ENCODE measurements at places on chromosomes 3 and 15.

DNA sequence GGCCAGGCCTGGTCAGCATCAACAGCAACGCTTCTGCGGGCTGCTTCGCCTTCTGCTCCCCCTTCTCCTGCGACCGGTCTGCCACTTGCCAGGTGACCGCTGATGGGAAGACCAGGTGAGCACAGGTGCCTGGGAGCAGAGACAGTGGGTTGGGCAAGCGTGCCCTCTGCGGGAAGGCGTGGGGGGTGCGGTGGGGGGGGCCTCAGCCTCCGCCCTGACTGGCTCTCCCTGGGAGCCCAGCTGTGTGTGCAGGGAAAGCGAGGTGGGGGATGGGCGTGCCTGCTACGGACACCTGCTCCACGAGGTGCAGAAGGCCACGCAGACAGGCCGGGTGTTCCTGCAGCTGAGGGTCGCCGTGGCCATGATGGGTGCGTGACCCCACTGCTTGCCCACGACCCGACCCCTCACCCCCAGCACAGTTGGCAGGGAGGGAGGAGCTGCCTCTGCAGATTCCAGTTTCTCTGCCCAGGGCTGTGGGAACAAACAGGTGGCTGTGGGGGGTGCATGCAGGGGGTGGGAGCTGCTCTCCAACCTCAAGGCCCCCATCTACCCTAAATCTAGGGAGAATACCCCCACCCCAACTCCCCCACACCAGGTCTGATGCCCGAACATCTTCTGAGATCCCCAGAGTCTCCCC is 8.8 kb downstream of the STAB1 start:
- DNase-seq, result no peak

- DNase-seq, result no peak
Observed at GRCh38 chr3:134900482-134900881, 105.4 kb downstream of the EPHB1 start.

DNA sequence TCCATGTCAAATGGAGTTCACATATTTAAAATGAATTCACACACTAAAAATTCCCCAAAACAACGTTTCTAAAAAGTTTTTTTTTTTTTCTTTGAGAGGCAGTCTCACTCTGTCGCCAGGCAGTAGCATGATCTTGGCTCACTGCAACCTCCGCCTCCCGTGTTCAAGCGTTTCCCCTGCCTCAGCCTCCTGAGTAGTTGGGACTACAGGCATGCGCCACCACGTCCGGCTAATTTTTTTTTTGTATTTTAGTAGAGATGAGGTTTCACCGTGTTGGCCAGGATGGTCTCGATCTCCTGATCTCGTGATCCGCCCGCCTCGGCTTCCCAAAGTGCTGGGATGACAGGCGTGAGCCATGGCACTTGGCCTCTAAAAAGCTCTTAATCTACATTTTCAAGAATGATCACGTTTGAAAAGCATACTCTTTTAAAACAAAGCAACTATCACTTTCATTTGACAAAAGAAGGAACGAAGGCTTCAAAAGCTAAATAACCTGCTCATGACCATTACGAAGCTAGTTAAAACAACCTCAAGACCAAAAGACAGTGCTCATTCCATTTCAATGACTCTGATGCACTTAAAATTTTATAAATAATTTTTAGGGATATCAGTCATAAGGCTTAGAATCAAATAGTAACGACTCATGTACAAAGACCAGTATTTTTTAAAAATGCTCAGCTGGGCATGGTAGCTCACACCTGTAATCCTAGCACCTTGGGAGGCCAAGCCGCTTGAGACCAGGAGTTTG is 5.5 kb downstream of the UBE3A start:
- no peak for DNase-seq

DNA sequence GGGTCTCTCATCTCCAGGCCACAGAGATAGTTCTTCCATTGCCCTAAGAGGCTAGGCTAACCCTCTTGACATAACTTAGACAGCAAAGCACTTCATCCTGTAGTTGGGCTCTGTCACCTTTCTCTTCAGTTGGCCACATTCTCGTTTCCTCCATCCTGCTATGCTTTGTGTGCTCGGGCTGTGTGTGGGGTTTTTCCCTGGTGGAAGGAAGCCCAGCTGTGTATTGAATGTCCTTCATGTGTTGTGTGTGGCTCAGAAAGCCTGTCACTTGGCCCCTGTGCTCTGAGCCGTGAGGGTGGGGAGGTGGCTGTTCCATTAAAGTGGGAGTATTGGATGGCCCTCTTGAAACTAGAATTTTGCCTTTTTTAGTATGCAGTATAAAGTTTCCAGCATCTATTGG is 8.8 kb upstream of the EXOG start:
- no peak for DNase-seq

DNA sequence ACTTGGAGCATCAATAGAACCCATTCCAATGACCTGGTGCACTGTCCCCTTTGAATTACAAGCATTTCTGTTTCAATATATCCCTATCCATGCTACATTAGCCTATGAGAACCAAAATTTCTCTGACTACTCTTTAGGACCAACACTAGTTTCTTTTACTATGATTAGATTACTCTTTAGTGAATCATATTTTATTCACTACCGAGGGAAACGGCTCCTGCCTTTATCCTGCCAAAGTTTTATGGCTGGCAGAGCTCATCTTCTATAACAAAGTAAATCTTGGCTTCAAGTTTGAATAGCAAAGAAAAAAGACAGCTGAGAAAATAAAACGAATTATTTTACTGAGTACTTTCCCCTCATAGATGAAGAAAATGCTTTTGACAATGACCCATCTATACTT is 120.9 kb downstream of the SLC9A9 start:
- DNase-seq, result no peak

DNA sequence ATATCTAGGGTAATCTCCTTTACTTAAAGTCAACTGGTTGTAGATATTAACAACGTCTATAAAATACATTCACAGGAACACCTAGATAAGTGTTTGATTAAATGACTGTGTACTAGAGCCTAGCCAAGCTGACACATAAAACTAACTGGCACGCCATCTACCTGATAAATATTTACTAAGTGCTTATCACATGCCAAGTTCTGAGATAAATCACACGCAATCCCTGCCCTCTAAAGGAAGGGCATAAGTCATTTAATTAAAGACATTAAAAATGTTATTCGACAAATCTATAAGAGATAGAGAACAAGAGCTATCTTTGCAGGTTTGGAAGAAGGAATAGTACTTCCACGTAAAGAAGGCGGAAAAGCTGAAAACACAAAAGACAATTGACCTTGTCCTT is 11.1 kb upstream of the MB21D2 start:
- no peak for DNase-seq

GRCh38 chr15:99054892-99055291 is 47.3 kb upstream of the PGPEP1L start:
- no peak for DNase-seq

DNA sequence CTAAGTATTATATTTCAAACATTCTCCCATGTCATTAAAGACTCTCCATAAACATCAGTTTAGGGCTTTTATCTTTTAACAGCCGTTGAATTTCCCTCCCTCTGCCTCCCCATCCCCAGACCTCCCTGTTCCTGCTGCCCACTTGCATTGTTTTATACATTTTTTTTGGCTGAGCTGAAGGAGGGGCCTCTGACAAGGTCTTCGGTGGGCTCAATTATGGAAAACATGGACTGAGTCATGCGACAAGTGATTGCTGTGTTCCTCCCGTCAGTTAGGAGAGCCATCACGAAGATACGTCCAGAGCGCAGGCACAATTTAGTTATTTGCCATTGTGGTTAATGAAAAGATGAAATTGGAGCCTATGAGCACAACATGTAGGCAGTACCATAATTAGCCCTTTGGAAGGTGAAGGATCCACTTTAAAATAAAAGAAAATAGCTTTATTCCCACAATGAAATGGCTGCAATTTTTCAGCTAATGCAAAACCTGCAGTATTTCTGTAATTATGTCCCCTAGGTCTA is 12.0 kb upstream of the NMNAT3 start:
- DNase-seq, result no peak

DNA sequence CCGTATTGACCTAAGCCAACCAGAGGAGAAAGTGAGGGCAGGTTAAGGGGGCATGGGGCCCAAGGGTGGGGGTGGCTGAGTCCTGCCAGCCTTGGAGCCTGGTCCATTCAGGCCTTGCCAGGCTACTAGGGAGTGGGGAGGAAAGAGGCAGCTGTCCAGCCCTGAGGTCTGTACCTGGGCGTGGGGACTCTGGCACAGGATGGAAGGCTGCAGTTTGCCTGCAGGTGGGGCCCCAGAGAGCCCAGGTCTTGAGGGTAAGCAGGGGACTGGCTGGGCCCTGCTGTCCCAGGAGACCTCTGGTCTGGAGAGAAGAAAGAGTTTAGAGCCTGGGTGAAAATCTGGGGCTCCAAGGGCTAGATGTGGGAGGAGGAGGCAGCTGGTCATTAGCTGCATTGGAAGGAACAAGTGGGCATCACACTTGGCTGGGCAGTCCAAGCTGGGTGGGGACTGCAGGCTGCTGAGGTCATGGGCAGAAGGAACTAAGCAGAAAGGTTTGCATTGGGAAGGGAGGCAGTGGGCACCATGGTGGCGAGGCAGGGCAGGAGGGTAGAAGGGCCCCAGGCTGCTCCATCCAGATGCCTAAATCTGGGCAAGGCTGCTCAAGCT is 108.4 kb downstream of the OXNAD1 start:
- no peak for DNase-seq

DNA sequence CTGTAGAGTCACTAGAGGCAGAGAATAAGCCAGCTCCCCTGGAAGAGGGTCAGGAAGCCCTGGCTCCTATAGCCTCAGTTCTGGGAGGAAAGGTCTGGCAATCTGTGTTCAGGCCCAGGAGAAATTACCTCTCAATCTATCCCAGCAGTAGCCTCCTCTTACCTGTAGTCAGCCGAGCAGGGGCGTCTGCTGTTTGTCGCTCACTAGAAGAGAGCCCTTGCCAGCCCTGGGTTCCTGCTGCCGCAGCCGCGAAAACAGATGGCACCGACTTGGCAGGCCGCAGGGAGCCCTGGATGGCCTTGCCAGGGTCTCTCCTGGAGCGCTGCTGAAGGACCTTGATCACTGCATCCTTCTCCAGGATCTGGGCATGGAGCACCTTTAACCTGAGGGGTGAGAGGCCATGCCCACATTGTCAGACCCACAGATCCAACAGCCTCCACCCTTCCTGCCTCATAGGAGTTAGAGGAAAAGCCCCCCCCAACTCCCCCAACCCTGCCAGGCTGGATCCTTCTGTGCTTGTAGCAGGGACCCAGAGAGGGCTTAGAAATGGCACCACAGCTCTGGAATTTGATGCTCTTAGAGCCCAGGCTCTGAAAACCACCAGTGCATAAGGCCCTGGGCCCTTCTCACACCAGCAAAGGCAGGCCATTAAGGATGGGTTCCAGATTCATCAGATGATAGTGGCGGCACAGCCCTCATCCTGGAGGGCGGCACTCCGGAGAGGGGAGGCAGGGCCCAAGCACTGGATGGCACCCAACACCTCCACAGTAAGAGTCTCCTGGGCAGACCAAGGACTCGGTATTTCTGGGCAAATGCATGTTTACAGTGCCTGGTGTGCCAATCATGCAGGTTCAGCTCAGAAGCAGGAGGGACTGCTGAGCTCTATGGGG is 14.9 kb downstream of the AMOTL2 start:
- DNase-seq, result no peak

GRCh38 chr3:111735243-111735758 is 123.8 kb upstream of the PHLDB2 start:
- no peak for DNase-seq

- DNase-seq, result no peak
Observed at GRCh38 chr15:25673972-25674371, 189.2 kb downstream of the ATP10A start.

DNA sequence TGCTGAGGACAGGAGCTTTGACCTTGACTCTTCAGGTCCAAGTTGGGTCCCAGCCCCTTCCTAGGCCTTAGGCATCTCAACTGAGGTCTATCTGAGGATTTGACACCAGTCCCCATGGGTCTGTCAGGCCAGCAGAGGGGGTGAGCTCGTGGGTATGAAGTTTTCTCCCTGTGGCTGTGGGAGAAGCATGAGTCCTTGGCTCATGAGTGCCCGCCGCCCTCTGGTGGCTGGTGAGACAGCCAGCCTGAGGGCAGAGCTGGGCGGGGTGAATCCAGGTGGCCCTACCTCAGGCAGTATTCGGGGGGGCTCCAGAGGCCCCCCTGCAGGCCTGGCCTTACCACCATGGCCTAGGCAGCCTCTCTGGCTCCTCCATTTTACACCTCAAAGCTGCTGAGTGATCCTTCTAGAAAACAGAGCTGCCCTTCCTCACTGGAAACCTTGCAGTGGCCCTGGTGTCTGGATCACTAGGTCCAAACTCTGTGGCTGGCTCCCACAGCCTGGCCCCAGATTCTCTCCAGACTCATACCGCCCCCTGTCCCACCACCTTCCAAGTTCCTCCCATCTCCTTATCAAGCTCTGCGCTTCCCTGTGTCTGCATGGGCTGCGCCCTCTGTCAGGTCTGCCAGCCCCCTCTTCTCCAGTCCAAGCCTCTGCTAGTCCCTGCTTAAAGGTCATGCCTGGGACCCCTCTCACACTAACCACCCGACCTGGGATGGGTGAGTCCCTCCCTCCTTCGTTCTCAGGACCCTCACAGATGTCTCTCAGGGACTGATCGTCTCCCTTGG is 16.1 kb downstream of the SH2D7 start:
- DNase-seq, result peak; percentile 40

GRCh38 chr3:188798556-188799145 is 373.1 kb upstream of the TPRG1 start:
- DNase-seq, result no peak

- no peak for DNase-seq
Observed at GRCh38 chr15:38860253-38860652, 295.6 kb upstream of the RASGRP1 start.

DNA sequence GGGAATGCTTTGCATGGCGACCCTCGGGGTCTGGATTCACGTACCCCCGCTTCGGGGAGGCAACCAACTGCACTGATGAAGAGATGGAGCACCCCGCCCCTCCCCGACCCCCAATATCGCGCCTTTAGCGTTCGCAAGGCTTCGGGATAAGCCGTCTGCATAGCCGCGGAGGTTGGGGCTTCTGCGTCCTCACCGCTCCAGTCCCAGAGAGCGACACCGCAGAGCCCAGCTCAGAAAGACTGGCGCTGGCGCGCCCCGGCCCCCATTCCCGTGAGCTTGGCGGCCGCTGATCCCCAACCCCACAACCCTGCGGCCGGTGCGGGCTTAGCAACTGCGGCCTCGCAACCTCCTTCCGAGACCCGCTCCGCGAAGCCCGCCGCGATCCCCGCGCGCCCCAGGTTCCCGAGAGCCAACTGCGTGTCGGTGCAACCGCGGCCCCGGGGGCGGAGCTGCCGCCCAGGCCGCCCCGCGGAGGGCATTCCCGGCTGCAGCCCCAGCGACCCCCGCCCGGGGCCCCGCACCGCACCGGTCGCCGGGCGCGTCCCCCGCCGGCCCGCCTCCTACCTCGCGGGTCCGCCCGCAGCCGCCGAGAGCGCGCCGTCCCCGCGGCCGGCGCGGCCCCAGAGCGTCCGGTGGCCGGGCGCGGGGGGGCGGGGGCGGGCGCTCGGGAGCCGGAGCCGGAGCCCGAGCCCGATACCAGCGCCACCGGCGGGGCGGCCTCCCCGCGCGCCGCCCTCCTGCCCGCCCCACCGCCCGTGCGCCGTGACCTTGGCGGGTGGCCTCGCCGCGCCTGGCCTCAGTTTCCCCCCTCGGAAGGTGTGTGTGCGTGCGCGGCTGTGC is 79.5 kb downstream of the IQSEC1 start:
- no peak for DNase-seq

GRCh38 chr3:195873281-195873887 is 35.0 kb downstream of the TNK2 start:
- no peak for DNase-seq

Measured in hypothalamus (tissue), 51 donors.